Natural killer cell treated with Interleukin-12 subunit alpha and Interleukin-12 subunit beta and Interleukin-15 and Interleukin-18, amount 100 ng/mL, for 72 hours (primary cell): ENCODE measurements at places on chromosomes 7 and 10. TPM values are rescaled to one million over a fixed set of nuclear protein-coding genes. Genes with fewer than 3 reads are reported as not detected.

- no peak overlapping the region for H3K4me3 ChIP-seq
- DNase-seq = no peak
- no peaks in the 10 kb centered on the region for H3K4me1 ChIP-seq
- no peaks in the 10 kb centered on the region for H3K36me3 ChIP-seq
Observed at GRCh38 chr10:93715345-93715744, 13.0 kb upstream of the FRA10AC1 start.

PON1 gene
- total RNA-seq = not detected

GRCh38 chr7:78412216-78412858 is 613.8 kb downstream of the PHTF2 start:
- H3K4me3 ChIP-seq = no peak overlapping the region
- H3K27ac ChIP-seq = no peak overlapping the region
- H3K4me1 ChIP-seq = no peaks in the 10 kb centered on the region
- H3K36me3 ChIP-seq = peaks cover 4% of the 10 kb centered on the region

SEMA3C gene
- 1.1 TPM for total RNA-seq

AKR1C4 gene
- total RNA-seq = not detected

DNA sequence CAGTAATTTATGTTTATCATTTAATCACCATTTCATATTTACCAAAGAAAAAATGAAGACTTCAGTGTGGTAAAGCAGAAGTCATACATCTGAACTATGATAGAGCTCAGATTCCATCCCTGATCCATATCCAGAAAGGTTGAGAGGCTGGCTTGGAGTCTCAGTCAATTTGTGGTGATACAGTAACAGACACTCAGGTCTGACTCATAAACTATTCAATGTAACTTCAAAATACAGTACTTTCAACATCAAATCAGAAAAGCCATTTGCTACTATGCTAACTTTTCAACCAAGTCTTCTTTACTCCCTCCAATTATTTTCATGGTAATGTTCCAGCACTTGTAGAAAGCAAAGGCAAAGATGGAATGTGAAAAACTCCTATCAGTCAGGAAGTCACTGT is 190.4 kb downstream of the HDAC9 start:
- H3K27ac ChIP-seq = no peak overlapping the region
- H3K4me3 ChIP-seq = no peak overlapping the region
- no peaks in the 10 kb centered on the region for H3K27me3 ChIP-seq
- no peaks in the 10 kb centered on the region for H3K36me3 ChIP-seq
- DNase-seq = no peak

- peak overlapping the region; percentile 83 for H3K4me3 ChIP-seq
- peaks cover 6% of the 10 kb centered on the region for H3K36me3 ChIP-seq
- H3K4me1 ChIP-seq = peaks cover 25% of the 10 kb centered on the region
Observed at GRCh38 chr10:30542895-30543288, 86.7 kb downstream of the LYZL2 start.

- H3K36me3 ChIP-seq = peaks cover 39% of the 10 kb centered on the region
- no peak overlapping the region for H3K27ac ChIP-seq
- H3K27me3 ChIP-seq = no peaks in the 10 kb centered on the region
- no peak for DNase-seq
Observed at GRCh38 chr10:7199152-7199760, 211.6 kb downstream of the SFMBT2 start.

DNA sequence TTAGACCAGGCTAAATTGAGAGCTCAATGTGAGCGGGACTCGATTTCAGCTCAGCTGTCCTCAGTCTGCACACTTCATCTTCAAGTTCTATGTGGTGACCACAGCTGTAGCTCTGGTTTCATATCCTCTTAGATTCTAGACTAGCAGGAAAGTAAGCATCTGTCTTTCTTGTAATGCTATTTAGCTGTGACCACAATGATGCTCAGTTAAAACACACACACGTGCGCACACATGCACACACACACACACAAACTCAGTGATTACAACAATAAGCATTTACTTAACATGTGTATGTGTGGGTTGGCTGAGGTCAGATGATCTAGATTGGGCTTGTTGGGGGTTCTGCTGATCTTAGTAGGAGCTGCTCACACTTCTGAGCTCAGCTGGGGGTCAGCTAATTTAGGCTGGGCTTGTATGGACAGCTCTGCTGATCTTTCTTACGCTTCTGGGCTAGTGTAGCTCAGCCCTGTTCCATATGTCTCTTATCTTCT is 82.5 kb downstream of the ZNF365 start:
- peaks cover 30% of the 10 kb centered on the region for H3K4me1 ChIP-seq
- peaks cover 5% of the 10 kb centered on the region for H3K27me3 ChIP-seq
- no peak overlapping the region for H3K27ac ChIP-seq
- DNase-seq = no peak

OGDHL gene
- not detected for total RNA-seq

BICC1 gene
- 0.26 TPM for total RNA-seq

- H3K4me3 ChIP-seq = peak overlapping the region; percentile 98
- peaks cover 44% of the 10 kb centered on the region for H3K4me1 ChIP-seq
- H3K27me3 ChIP-seq = no peaks in the 10 kb centered on the region
Observed at GRCh38 chr7:105015390-105015965, 1.5 kb downstream of the KMT2E start.

PHKG1 gene
- 1.6 TPM for total RNA-seq

GIMAP8 gene
- total RNA-seq = 10.2 TPM

DNA sequence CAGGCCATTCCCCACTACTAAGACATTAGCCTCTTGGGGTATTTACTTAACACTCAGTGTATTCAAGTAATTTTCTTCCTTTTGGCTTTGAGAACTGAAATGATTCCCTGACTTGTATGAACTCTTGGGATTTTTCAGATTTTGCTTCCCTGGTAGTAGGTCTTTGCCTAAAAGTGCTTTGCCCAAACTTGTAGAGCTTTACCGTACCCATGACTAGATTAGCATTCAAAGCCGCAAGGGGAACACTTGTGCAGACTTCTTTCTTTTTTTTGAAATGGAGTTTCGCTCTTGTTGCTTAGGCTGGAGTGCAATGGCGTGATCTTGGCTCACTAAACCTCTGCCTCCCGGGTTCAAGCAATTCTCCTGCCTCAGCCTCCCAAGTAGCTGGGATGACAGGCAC is 6.1 kb upstream of the STAM start:
- no peaks in the 10 kb centered on the region for H3K27me3 ChIP-seq
- DNase-seq = no peak
- no peak overlapping the region for H3K27ac ChIP-seq
- no peaks in the 10 kb centered on the region for H3K36me3 ChIP-seq
- H3K4me1 ChIP-seq = peaks cover 2% of the 10 kb centered on the region

- no peak overlapping the region for H3K27ac ChIP-seq
- H3K4me3 ChIP-seq = no peak overlapping the region
- peaks cover 8% of the 10 kb centered on the region for H3K36me3 ChIP-seq
- H3K4me1 ChIP-seq = no peaks in the 10 kb centered on the region
- no peak for DNase-seq
Observed at GRCh38 chr7:81590131-81590530, 179.7 kb downstream of the HGF start.

GRCh38 chr7:130490888-130491804 is 739 bp upstream of the MEST start:
- no peaks in the 10 kb centered on the region for H3K36me3 ChIP-seq
- peaks cover 17% of the 10 kb centered on the region for H3K4me1 ChIP-seq
- peak overlapping the region; percentile 63 for H3K4me3 ChIP-seq
- H3K27ac ChIP-seq = no peak overlapping the region

GRCh38 chr10:21797984-21798765 is 205.4 kb downstream of the DNAJC1 start:
- H3K4me3 ChIP-seq = peak overlapping the region; percentile 4
- no peaks in the 10 kb centered on the region for H3K27me3 ChIP-seq
- H3K36me3 ChIP-seq = peaks cover 19% of the 10 kb centered on the region

CCDC3 gene
- 0.45 TPM for total RNA-seq

GRCh38 chr7:45001826-45002225 is 1.8 kb downstream of the CCM2 start:
- peaks cover 7% of the 10 kb centered on the region for H3K36me3 ChIP-seq
- peak overlapping the region; percentile 76 for H3K27ac ChIP-seq
- no peak for DNase-seq
- peaks cover 34% of the 10 kb centered on the region for H3K4me1 ChIP-seq

GRCh38 chr7:44784364-44784763 is 12.1 kb upstream of the PPIA start:
- no peak overlapping the region for H3K4me3 ChIP-seq
- H3K36me3 ChIP-seq = peaks cover 7% of the 10 kb centered on the region
- H3K27ac ChIP-seq = no peak overlapping the region
- H3K27me3 ChIP-seq = no peaks in the 10 kb centered on the region
- no peak for DNase-seq
- no peaks in the 10 kb centered on the region for H3K4me1 ChIP-seq

CPN1 gene
- not detected for total RNA-seq

GRCh38 chr7:48150086-48150485 is 21.2 kb upstream of the ABCA13 start:
- no peak overlapping the region for H3K27ac ChIP-seq
- H3K4me1 ChIP-seq = no peaks in the 10 kb centered on the region
- H3K27me3 ChIP-seq = peaks cover 30% of the 10 kb centered on the region
- no peak overlapping the region for H3K4me3 ChIP-seq

- H3K36me3 ChIP-seq = peaks cover 59% of the 10 kb centered on the region
- DNase-seq = no peak
- H3K4me3 ChIP-seq = no peak overlapping the region
- peaks cover 47% of the 10 kb centered on the region for H3K4me1 ChIP-seq
Observed at GRCh38 chr10:7362471-7362870, 48.4 kb downstream of the SFMBT2 start.

- H3K4me1 ChIP-seq = no peaks in the 10 kb centered on the region
- no peak overlapping the region for H3K27ac ChIP-seq
- H3K27me3 ChIP-seq = peaks cover 48% of the 10 kb centered on the region
Observed at GRCh38 chr7:128178611-128179010, 62.5 kb upstream of the LEP start.

ZNF479 gene
- not detected for total RNA-seq

TAS2R41 gene
- total RNA-seq = not detected
